Fibroblast of skin of abdomen (primary cell): ENCODE measurements at places on chromosomes 12 and 14.

DNA sequence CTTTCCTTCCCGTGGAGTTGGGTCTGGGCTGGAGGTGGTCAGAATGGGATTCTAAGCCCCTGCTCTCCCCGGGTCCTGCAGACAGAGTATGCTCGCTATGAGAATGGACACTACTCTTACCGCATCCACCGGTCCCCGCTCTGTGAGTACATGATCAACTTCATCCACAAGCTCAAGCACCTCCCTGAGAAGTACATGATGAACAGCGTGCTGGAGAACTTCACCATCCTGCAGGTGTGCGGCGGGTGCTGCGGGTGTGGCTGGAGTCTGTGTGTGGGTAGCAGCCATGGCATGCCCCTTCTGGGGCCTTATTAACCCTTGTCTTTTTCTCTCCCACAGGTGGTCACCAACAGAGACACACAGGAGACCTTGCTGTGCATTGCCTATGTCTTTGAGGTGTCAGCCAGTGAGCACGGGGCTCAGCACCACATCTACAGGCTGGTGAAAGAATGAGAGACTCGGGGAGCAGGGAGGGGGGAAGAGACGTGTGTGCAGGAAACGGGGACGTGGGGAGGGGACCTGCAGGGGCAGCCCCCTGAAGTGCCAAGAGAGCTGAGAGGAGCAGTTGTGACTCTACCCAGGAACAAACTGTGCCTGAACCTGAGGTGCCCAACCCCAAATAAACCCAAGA is 37.0 kb upstream of the TSPAN9 start:
- DNase-seq, result no peak

DNA sequence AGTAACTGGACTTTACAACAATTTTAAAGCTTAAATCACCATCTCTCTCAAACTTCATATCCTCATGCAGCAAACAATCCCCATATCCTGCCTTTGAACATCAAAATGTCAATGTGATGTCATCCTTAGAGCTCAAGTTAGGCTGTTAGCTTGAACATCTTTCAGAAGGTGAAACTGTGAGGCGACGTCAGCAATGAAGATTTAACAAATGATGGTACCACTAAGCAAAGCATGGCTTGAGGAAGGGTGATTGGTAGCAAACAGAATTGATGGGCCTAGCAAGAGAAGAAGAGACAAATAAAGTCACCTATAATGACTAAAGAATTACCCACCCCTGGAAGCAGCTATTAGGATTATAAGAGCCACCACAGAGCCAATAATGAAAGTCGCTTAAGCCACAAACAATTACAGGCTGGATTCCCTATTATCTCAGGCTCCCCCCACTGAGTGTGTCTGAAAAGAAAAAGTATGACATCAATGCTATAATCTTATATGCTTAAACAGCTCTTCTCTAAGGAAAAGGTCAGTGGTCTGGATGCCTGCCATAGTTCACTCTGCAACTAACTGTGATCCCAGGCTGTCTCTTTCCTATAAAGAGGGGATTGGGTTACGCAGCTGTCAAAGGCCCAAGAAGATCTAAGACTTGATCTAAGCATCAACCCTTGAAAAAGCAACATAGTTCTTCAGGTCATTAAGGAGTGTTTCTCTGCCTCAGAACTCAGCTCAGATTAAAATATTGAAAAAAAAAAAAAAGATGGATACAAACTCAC is 18.1 kb downstream of the EGLN3 start:
- DNase-seq, result peak; percentile 5

DNA sequence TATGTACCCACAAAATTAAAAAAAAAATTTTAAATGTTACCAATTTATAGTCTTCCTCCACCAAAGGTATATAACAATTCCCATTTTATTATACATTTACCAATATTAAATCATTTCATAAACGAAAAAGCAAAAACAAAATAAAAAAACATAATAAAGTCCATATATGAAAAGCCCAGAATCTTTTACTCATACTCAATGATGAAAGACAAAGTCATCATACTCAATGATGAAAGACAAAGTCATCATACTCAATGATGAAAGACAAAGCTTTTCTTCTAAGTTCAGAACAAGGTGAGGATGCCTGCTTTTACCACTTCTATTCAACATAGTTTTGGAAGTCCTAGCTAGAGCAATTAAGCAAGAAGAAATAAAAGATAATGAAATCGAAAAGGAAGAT is 28.1 kb downstream of the TMEM116 start:
- DNase-seq, result no peak

- DNase-seq, result peak; percentile 10
These were observed 55.8 kb downstream of the SRRM4 start for GRCh38 chr12:119036878-119037825.

GRCh38 chr14:99055816-99056215 is 216.2 kb downstream of the BCL11B start:
- no peak for DNase-seq

GRCh38 chr12:31031951-31032335 is 41.7 kb upstream of the DDX11 start:
- DNase-seq, result no peak

GRCh38 chr14:63421226-63421625 is 102.5 kb upstream of the GPHB5 start:
- no peak for DNase-seq

- no peak for DNase-seq
These were observed 44.6 kb upstream of the PPP4R3A start for GRCh38 chr14:91554535-91555332.

- peak; percentile 80 for DNase-seq
These were observed at the start of gene NT5DC3 for GRCh38 chr12:103840876-103841689. Gene NT5DC3, minus strand, starts transcription at chr12:103841234. Its CDS starts 78 bp downstream, at chr12:103841156.

DNA sequence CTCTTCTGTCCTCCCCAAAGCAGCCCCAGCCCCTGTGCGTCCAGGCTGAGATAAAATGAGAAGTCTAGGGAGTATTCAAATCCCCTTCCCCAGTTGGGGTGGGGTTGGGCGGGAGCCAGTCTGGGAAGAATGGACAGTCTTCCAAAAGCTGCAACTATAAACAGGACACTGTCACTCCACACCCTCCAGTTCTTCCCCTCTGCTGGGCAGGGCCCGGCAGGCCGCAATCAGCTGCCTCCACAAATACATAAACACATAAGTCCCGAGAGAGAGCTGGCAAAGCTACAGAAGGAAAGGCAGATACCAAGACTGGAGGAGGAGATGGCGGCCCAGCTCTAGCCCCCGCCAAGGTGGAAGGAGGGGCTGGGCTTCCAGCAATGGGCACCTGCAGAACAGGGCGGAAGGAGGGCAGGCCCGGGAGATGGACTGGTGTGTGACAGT is 12.7 kb downstream of the LTBP2 start:
- no peak for DNase-seq

- no peak for DNase-seq
These were observed 423.0 kb downstream of the FUT8 start for GRCh38 chr14:65835501-65835900.

- DNase-seq, result no peak
These were observed 24.9 kb downstream of the RIN3 start for GRCh38 chr14:92538412-92538985.

- no peak for DNase-seq
These were observed 204.3 kb downstream of the MDGA2 start for GRCh38 chr14:47471075-47471474.

DNA sequence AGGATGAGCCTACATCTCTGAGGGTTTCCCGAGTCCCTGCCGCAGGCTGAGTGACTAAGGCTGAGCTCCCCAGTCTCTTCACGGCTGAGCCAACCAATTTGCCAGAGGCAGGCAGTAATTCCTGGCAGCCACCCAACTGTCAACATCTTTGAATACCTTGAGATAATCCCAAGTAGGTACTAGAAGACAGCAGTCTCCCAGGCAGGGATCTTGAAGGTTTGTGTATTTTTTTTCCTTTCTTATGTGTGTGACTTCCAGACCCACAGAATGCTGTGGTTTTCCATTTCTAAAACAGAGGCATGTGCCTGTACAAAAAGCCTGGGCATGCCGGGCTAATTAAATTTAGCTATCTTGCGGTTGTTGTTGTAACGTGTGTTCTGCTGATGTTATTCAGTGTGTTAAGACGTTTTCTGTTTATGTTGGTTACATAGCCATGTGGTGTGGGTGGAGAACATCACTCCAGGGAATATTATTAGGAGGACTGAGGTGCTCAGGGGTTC is 155.5 kb downstream of the ANO2 start:
- peak; percentile 66 for DNase-seq

DNA sequence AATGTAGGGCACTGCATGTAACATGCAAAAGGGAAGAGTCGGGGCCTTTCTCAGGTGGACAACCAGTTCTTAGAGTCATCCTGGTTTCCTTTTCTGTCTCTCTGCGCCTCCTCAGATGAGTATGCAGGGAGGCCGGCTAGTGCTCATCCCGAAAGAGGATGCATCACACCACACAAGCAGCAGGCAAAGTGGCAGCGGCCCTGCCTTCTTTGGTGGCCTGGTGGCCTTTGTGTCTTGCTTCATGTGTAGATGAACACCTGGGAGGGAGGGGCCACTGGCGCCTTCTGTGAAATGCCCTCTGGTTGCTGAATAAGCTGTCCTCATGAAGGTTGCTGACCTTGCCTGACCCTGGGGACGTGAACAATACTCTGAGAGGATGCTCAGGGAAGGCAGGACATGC is 18.0 kb downstream of the SLC24A4 start:
- DNase-seq, result no peak

GRCh38 chr14:80310938-80311750 is 99.8 kb upstream of the DIO2 start:
- DNase-seq, result peak; percentile 10

DNA sequence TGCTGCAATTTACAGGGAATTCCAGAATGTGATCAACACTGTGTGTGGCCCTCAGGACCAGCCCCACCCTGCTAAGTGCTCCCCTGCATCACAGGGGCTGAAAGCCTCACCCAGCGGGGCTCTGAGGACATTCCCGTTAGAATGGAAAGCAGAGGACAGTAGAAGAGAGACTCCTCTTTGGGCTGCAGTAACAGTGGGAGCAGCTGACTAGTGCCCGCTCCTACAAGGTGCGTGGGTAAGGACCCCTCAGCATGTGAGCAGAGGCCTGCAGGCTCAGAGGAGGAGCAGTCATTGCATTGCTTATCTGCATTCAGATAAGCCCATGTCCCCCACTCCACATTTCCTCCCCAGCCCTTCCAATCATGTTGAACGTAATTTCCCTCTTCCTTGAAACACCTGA is 120.1 kb downstream of the ITPR2 start:
- DNase-seq, result no peak

- DNase-seq, result peak; percentile 28
These were observed 89.2 kb downstream of the PDZRN4 start for GRCh38 chr12:41277100-41277945.

DNA sequence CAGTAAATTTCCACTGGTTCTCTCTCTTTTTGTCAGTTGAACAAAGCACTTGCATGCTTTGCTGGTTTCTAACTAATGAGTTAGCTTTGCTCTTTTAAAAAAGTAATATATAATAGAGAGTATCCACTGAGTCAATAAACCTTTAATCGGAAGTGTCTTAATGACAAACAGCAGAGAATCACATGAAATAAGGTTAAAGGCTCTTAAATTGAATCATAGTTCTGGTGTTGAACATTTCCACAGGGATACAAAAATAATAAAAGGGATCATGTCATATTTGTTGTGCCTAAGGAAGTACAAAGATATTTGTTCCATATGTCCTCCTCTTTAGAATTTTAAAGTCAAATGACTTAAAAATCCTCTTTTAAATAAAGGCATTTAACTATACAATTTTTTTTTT is 362.6 kb downstream of the LRIG3 start:
- DNase-seq, result no peak

DNA sequence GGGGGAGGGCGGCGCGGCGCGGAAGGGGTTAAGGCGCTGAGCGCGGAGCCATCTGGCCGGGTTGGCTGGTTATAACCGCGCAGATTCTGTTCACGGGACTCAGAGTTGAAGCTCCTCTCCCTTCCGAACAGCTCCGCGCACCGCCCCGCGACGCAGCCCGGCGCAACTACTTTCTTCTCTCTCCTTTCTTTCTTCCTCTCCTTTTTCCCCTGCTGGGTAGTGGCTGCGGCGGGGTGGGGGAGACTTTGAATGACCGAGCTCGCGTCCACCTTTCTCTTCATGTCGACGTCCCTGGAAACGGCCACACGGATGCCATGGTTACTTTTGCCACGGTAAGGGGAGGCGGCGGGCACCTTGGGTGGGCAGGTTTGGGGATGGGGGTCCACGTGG is at the start of gene NTF3:
NTF3 (plus strand) TSS at position 98 of the 390 bp plus-strand sequence; CDS start at position 315, 217 bp downstream.
- DNase-seq, result peak; percentile 76

GRCh38 chr14:99760817-99761216 is 32.4 kb upstream of the EML1 start:
- no peak for DNase-seq

DNA sequence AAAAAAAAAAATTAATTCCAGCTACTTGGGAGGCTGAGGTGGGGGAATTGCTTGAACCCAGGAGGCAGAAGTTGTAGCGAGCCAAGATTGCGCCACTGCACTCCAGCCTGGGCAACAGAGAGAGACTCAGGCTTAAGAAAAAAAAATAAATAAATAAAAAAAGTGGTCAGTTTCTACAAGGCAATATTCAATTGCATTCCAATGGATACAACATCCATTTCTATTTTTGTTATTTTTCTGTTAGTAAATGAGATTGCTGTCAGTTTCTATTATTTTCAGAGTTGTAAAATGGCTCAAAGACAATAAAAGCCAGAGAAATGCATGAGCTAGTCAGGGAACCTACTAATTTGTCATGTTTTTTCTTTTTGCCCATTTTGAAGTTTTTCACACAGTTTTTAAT is 119.2 kb downstream of the PDE3A start:
- DNase-seq, result no peak

GRCh38 chr14:96273629-96274028 is 17.6 kb downstream of the BDKRB1 start:
- no peak for DNase-seq

DNA sequence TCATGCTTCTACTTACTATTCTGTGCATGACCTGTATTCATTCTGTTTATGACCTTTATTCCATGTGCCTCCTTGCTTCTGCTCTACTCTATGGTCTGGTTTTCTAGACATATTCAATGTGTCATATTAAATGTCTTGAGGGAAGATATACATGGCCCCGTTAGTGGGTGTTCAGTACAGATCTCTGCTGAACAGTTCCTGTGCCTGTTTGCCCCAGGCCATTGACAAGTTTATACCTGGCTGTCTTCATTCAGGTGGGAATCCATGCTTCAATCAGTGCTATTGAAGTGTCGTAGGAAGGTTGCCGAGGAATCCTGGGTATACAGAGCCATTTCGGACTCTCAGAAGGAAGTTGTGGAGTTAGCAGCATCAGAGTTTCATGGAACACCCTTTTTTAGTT is 7.4 kb upstream of the PPFIBP1 start:
- no peak for DNase-seq

DNA sequence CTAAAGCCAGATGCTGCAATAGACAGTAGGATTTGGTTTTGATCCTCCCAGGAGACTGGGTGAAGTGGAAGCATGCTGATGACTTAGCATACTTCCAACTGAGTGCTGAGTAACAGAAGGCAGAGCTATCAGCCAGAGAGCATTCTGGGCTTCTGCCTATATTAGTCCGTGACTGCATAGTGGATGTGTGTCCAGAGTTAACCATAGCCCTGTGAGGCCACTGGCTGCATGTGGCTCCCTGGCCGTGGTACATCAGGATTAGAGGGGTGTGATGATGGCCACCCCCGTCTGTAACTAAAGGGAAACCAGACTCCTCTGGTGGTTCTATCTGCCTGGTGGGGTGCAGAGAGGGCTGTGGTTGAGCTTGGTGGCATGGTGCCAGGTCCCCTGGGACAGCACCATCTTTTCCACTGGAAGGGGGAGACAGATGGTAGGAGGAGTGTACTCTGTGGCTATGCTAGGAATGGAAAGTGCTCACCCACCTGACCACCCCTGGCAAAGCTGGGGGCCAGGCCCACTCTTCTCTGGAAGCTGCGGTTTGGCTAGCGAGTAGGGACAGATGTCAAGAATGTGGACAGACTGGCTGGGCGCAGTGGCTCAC is 27.4 kb downstream of the ABCD4 start:
- peak; percentile 87 for DNase-seq
